ENCODE measurements at places on chromosomes 4 and X. TPM values are rescaled to one million over a fixed set of nuclear protein-coding genes. Genes with fewer than 3 reads are reported as not detected.
A peak's percentile ranks its signal among the peaks of the same experiment; 100 is the strongest.

- DNase-seq: no peak
Observed at GRCh38 chrX:96715481-96715880, 30.8 kb downstream of the DIAPH2 start.

GRCh38 chr4:138192113-138192512 lies 50.0 kb downstream of the SLC7A11 start:
- no peak for DNase-seq

DNA sequence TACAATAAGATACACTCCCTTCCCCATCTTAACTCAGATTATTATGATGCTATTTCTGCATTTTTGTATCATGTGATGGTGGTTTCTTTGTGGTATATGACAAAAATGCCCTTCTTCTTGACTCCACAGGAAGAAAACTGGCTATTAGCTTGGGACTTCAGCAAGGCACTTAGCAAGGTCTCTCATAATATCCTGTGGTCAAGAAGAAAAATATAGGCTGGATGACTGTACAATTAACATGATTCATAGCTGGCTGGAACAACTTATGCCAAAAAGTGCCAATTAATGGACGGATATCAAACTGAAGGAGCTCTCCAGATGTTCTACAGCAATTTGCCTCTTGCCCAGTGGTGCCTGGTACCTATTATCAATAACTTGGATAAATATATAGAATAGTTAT lies 2.3 kb upstream of the MID1IP1 start:
- DNase-seq: no peak

DNA sequence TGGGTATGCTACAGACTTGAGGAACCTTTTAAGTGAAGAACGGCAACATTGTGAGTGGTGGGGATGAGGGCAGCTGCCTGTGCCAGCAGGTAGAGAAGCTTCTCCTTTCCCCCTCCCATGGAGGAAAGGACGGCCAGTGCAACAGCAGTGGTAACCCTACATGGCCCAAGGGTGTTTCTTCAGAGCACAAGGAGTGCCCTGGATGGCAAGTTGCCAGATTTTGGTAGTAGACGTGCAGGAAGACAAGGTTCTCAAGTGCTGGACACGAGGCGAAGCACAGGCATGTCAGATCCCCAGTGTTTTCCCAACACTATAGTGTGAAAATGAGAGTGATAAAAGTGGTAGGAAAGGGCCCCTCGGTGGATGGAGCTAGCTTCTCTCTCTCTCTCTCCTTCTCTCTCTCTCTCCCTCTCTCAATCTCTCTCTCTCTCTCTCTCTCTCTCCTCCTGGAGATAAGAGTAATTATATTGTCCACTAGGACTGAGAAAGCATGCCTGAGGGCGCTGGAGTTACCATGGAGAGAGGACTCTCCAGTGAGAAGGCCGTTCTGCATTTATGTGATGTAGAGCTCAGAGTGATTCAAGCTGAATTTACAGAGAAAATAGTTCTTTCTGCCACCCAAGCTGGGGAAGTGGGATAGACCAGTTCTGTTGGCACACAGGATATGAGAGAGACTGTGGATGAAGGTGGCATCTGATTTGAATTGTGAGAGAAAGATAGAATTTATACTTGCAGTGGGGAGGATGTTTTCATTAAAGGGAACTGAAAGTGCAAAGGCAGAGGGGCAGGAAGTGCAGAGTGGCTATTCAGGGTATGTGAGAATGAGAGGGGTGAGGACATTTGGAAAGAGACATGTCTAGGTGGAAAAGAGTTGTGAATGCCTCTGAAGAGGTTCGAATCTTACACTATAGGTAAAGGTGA lies 25.7 kb upstream of the TRPC3 start:
- DNase-seq: no peak

- no peak for DNase-seq
Observed at GRCh38 chr4:124803641-124804040, 91.1 kb upstream of the ANKRD50 start.

DNA sequence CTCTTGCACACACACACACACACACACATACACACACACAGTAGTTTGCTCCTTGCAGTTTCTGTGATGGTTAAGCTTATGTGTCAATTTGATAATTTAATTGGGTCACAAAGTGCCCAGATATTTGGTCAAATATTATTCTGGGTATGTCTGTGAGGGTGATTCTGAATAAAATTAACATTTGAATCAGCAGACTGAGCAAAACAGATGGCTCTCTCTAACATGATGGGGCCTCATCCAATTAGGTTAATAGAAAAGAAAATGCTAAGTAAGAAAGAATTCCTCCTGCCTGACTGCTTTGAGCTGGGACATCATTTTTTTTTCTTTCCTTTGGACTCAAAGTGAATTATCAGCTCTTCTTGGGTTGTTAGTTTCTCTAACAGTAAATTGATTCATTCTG lies 191.2 kb upstream of the INTU start:
- no peak for DNase-seq

GRCh38 chr4:107757864-107758476 lies 37.9 kb upstream of the PAPSS1 start:
- DNase-seq: no peak

GRCh38 chr4:87622303-87622702 lies 14.0 kb downstream of the DSPP start:
- peak; percentile 43 for DNase-seq

DNA sequence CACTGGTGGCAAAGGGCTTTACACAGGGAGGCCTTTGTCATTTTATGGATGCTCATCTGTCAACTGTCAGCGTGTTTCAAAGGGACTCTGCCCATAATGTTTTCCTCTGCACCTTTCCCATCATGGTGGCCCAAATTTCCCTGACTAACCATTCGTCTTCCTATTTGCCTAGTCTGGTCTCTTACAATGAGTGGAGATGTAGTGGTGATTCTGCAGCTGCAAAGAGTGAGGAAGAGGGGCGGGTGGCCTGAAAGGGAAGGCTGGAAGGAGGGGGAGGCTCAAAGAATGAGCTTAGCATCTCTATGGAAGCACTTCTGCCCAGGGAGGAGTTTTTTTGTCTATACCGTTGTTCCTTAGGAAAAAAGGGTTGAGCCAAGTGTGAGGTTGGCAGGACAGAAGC lies 447.5 kb downstream of the NKX6-1 start:
- DNase-seq: no peak

DNA sequence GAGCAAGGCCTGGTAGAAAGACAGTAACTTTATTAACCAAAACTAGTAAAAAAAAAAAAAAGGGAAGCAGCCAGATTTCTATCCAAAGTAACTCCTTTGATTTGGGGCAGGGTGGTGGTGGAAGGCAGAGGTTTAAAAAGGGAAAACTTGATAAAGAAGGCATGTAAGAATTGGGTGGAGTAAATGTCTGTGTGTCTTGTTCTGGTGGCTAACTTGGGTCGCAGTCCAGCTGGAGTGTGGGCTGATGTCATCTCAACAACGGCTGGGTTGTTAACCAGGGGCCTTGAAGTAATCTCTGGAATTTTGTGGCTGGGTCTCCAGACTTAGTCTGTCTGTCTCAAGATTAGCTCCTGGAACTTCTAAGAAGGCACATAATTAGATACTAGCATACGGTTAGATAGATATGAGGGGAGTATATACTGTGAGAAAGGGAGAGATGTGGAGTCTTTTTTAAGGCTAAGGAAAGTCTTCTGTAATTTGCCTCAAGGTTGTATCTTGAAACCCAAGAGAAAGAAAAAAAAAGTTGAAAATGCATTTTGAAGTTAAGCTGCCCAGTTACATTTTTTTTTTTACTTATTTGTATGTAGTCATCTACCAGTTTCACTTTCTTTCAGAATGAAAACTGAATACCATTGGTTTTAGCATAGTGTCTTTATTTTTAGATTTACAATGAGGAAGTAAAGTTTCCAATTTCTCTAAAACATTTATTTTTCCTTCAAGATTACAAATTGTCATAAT lies 48.3 kb downstream of the MTHFD2L start:
- DNase-seq: no peak

DNA sequence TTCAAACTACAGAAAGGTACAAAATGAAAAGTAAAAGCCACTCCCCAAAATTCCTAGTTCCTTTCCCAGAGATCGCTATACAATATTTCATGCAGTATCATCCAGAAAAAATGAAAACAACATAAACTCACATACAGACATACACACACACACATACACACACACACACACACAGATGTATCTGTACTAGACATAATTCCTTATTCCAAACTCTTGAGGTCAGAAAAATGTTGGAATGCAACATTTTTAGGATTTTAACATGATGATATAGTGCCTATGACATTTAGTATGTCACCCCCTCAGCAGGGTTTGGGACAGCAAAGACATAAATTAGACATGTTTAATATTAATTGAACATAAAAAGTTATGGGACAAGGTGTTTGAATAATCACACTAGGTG lies 73.4 kb upstream of the LHFPL1 start:
- DNase-seq: no peak

DNA sequence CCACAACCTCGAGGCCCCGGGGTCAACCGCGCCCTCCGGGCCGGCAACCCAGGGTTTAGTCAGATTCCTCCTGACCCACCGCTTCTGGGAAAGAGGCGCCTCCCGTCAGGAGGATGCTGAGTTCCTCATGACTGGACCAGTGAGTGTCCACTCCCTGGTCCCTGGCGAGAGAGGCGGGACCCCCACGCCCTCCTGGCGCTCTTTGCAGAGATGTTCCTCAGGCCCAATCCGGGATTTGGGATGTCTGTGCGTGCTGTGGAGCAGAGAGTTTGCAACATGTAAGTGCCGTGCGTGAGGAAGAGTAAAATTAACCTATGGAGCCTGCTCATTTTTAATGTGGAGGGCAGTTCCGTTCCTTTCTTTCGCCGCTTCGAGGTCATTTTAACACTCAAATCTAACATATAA lies 824 bp upstream of the UGDH start:
- DNase-seq: no peak

DNA sequence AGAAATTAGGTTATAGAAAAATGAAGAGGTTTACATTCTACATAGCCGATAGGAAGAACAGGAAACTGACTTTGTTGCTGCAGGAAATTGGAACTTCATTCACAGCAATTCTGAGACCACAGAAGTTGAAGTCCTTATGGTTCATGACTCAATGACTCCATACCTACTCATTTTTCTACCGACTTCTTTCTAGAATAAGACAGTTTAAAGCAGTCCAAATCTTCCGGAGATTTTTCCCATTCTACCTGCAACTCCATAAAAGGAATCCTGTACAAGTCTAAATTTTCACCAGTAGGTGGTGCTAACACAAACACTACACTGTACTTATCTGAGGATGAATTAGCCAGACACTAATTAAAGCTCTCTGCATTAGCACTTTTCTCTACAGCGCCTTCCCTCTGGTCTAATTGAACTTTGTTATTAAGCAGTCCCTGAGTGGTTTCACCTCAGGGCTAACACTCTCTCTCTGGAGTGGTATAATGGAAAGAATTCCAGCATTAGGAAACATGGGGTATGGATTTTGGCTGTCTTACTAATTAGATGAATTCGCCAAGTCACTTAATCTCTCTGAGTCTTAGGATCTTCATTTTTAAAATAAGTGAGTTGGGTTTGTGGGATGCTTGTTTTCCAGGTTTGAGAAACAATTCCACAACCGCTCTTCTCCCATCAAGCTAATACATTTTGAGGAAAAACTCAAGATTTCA lies 167.9 kb downstream of the SMIM20 start:
- no peak for DNase-seq

DNA sequence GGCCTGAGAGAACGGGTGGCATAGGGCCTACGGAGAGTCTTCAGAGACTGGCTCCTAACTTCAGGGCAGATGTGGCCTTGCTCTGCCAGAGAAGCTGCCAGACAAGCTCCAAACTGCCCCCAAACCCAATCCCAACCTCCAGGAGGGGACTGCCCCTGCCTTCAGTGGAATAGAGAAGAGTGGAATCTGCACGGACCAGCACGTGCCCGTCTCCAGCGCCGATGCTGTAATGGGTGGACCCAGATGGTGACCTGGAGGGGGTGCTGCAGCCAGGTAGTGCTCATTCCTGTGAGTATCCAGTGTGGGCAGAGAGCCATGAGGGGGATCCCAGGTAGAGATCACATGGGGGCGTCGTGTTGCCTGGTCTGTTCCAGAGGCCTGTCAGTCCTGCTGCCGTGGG lies 73.2 kb upstream of the NKX1-1 start:
- peak; percentile 8 for DNase-seq

DNA sequence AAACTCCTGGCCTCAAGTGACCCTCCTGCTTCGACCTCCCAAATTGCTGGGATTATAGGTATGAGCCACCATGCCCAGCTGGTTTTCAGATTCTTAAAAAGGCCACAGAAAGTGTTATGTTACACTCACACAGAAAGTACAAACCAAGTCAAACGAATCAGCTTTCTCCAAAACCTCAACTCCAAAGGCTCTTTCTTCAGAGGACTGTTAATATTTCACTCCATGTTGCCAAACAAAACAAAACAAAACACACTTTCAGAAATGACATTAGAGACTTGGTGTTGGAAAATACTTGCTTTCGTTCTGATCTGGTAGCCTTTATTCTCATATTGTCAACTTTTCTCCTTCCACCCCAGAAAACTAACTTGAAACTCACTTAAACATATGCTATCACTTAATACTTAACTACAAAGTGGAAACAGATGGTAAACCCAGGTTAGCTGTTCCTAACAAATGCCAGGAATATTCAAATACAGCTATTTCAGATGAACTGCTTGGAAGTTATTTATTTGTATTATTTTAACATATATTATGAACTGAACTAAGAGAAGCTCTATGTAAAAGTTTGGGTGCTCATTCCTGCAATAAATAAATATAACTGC lies 34.7 kb downstream of the RLIM start:
- DNase-seq: no peak

DNA sequence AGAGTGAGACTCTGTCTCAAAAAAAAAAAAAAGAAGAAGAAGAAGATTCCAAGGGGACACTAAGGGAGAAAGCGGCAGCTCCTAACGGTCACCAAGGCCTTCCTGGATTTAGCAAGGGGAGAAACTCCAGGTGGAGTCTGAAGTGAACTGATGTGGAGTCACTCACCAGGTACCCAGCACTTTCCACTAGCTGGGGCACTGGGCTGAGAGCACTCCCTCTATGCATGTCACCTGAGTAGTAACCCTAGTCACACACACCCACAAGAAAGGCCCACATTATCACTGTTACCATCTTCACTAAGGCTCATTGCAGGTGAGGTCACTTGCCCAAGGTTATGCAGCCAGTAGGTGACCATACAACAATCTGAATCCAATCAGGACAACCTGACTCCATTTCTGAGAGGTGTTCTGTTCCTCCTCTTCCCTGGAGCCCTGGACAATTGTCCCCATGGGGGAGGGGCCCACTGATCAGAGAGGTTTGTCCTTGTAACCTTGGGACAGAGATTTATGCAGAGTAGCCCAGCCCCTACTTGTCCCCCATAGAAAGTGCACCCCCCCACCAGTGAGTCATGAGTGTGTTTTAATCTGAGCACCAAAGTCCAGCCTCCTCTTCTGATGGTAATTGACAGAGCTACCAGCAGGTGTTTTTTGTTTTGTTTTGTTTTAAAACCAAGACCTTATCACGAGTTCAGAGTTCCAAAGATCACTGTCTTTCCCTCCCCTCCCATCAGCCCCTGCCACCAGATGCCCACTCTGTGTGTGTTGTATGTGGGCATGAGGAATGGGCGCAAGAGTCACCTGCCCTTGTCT lies 5.9 kb upstream of the SASH3 start:
- DNase-seq: no peak

- DNase-seq: no peak
Observed at GRCh38 chr4:40846532-40846931, 96.8 kb downstream of the NSUN7 start.

Gene GPRIN3
- 1.5 TPM for total RNA-seq

Gene MAGEA3
- total RNA-seq: 1.8 TPM

Gene PRDM5
- total RNA-seq: 31.3 TPM

Gene BEX2
- total RNA-seq: 32.8 TPM

Gene F8A3
- 5.5 TPM for total RNA-seq

Gene SUPT20HL1
- total RNA-seq: not detected

Gene RBM10
- 65.6 TPM for total RNA-seq

Gene DMD
- total RNA-seq: 8.4 TPM

Gene CSN1S1
- total RNA-seq: not detected

Measured in WTC11 (cell line).